ENCODE measurements at places on chromosomes 12 and 14. TPM values are rescaled to one million over a fixed set of nuclear protein-coding genes. Genes with fewer than 3 reads are reported as not detected.

SIX4 gene
- 3.5 TPM for total RNA-seq

SLC10A1 gene
- total RNA-seq: not detected

RAD51AP1 gene
- 1.6 TPM for total RNA-seq

GNB3 gene
- 0.85 TPM for total RNA-seq

KLRB1 gene
- total RNA-seq: 0.39 TPM

FAM177A1 gene
- 46.8 TPM for total RNA-seq

GRCh38 chr12:45224311-45224710 lies 8.4 kb downstream of the ANO6 start:
- DNase-seq: no peak

- DNase-seq: no peak
Observed at GRCh38 chr14:99478128-99478527, 2.5 kb downstream of the SETD3 start.

- peak; percentile 43 for DNase-seq
Observed at GRCh38 chr12:119444462-119445044, 110.0 kb downstream of the CCDC60 start.

- no peak for DNase-seq
Observed at GRCh38 chr12:8080120-8080519, 2.0 kb upstream of the NECAP1 start.

- DNase-seq: no peak
Observed at GRCh38 chr12:3987571-3987970, 114.4 kb upstream of the PARP11 start.

- no peak for DNase-seq
Observed at GRCh38 chr14:101373690-101374295, 187.5 kb upstream of the DIO3 start.

DNA sequence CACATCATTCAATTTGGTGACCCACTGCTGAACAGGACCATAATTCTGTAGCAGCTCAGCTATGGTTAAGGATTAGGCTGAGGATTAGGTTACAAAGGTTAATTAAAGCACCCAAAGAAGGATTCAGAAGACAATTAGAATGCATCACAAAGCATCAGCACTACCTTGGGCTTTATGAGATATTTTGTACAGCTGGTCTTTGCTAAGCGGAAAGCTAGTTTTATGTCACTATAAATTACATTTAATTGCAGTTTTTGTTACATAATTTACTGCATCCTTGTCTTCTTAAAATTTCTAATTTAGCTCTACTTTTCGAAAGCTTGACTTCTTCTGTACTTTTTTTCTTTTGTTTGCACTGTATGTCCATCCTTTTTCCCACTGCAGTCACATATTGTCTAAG lies 711.5 kb downstream of the RPS29 start:
- DNase-seq: no peak

DNA sequence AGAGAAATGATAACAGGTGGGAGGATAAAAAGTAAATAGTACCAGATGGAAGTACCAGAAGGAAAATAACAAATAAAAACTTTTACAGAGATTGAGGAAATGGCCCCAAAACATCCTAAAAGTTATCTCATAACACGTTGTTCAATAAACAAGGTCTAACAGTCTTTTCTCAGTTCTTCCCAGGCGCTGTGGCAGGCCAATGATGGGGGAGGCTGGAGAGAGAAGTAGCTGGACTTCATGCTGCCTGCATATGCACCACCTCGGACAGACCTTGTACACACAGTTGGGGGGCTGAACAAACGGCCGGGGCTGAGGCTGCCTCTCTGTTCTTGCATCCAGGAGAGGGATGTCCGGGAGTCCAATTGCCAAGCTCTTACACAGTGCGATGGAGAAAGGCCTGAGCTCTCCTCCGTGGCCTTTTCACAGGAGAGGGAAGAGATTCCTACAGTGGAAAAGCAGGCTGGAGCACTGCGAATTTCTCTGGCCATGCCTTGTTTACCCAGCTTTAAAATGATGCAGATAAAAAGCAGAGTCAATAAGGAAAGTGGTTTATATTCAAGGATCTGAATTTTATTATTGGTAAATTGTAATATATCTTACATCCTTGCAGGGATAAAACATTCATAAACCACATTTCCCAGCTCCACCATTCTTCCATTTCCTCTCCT lies 109.8 kb downstream of the PHLDA1 start:
- DNase-seq: no peak

GRCh38 chr12:87779858-87780498 lies 249.2 kb downstream of the C12orf50 start:
- no peak for DNase-seq

- DNase-seq: peak; percentile 39
Observed at GRCh38 chr12:107492393-107493134, 193.0 kb upstream of the PWP1 start.

- DNase-seq: no peak
Observed at GRCh38 chr12:116458492-116458891, 100.7 kb upstream of the MAP1LC3B2 start.

GRCh38 chr14:69093631-69094421 lies 59.1 kb downstream of the DCAF5 start:
- no peak for DNase-seq

- DNase-seq: no peak
Observed at GRCh38 chr12:64806593-64807460, 17.6 kb upstream of the TBC1D30 start.

DNA sequence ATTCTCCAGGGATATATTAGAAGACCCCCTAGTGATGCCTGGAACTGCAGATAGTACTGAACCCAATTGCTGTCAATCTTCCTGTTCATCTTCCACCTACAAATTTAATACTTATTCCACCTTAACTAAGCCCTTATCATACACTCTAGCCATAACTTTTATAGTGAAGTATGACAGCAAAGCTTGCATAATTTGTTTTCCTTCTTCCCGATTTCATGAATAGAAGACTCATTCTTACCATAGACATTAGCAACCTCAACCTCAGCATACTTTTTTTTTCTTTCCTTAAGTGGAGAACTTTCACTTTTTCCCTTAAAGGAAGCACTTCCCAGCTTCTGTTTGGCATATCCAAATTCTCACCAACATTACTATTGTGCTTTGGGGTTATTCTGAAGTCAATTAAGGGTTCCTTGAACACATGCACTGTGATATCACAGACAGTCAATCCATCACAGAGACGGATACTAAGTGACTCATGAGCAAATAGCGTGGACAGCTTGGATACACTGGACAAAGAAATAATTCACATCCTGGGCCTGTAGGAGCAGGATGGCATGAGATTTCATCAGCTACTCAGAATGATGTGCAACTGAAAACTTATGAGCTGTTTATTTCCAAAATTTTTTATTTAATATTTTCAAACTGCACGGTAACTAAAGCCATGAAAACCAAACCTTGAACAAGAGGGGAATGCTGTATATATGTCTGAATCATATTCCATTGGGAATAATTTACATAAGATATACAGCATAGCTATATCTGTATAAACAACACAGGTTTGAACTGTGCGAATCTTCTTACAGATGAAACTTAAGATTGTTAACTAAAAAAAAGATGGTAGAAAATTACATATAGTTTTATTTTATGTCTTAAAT lies 63.9 kb downstream of the SYT1 start:
- DNase-seq: no peak

DNA sequence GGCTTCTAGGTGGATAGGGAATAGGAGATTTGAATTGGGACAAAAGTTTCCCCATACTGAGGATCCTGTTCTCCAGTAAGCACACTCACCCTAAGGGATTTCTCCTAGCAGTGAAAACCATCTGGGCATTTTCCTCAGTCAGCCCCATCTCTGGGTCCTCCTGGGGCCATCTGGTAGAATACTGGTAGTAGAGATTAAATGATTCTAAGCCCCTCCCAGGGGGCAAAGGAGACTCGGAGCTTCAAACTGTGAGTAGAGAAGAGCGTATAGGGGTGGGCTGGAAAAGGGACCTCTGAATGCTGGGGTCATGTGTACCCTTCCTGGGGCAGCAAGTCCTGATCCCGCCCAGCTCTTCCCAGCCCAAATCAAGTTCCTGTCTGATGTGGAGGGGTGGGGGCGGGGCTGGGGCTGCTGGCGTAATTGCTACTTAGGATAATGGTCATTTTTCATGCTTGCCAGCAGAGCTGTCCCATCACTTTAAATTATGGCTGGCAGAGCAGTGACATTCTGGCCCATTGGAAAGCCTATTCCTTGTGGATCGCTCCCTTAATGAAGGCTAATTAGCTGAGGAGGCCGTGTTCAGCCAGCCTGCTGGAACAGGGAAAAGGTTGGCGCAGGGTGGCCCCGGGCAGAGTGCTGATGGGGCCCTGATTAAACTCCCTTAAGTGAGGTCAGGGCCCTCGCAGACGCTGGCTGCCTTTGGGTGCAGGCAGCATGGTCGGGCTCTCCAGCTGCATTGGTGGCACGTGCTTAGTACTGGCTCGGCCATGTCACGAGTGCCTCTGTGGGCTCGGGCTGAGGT lies 127.8 kb downstream of the TSPAN9 start:
- DNase-seq: no peak

- DNase-seq: no peak
Observed at GRCh38 chr14:90518941-90519256, 122.1 kb downstream of the CALM1 start.

- DNase-seq: peak; percentile 28
Observed at GRCh38 chr12:67630373-67631088, 18.0 kb upstream of the DYRK2 start.

- no peak for DNase-seq
Observed at GRCh38 chr12:11728154-11728755, 78.8 kb downstream of the ETV6 start.

Data from adrenal gland (tissue), 19 donors.